ENCODE measurements at places on chromosomes 7 and 10.

- DNase-seq = no peak
Measured at GRCh38 chr7:36025190-36025589, 127.9 kb upstream of the EEPD1 start.

DNA sequence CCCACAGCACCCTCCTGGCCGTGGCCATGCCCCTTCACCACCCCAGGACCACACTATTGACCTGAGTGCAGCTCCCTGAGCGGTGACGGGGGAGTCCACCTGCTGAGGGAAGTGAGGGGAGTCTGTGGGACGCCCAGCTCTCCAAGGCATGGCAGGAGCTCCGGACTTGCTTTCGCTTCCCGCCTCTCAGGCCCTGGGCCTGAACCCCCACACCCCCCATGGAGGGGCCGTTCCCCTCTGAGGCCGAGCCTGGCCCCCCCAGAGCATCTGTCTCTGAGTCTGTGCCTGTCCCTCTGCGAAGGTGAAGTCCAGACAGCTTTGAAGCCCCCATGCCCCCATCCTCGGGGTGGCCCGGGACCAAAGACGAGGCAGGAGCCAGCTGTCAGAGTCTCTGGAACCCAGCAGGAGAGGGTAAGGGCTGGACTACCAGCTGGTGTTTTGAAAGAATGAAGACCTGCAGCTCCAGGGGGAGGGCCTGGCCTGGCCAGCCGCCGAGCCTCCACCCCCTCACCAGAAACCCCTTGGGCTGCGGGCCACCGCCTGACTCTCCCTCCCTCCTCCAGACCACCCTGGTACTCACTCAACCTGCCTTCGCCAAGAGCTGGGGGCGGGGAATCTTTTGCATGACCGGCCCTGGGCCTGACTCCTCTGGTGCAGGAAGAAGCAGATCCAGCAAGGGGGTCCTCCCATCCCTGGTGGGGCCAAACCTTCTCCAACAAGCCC is 114.0 kb downstream of the PDGFA start:
- DNase-seq = no peak

GRCh38 chr7:21028186-21028585 is 241.5 kb upstream of the SP8 start:
- no peak for DNase-seq

GRCh38 chr10:24394461-24395190 is 185.7 kb downstream of the KIAA1217 start:
- DNase-seq = no peak

GRCh38 chr10:55398497-55398882 is 597.5 kb upstream of the PCDH15 start:
- no peak for DNase-seq

- DNase-seq = no peak
Measured at GRCh38 chr7:107972075-107972482, 30.9 kb downstream of the LAMB1 start.

DNA sequence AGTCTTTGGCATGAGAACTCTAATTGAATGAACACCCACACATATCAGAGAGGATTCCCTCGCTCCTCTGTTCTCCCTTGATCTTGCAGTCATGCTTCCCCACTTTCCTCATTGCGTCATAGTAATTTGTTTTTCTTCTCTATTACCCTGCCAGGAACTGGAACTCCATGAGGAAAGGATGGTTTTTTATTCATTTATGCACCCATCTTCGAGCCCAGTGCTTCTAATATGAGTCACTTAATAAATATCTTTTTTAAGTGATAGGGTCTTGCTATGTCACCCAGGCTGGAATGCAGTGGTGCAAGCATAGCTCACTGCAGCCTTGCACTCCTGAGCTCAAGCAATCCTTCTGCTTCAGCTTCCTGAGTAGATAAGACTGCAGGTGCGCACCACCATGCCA is 83.5 kb downstream of the OTUD1 start:
- no peak for DNase-seq

DNA sequence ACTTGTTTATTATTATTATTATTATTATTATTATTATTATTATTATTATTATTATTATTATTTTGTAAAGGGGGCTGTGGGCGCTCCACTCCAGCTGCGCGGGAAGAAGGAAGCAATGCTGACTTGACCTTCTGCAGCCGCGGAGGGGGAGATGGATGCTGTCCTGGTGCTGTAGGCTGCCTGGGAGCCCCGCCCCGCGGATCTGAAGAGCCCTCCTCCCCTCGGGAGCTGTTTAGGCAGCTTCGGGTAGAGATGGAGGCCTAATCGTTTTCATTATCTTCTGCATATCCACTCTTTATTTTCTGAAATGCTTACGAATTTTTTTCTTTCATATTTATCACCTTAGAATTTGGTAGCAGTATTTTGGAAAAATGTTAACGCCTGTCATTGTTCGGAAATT is 101.2 kb upstream of the KLF6 start:
- DNase-seq = no peak

All from SW 1271 (cell line).